ENCODE measurements at places on chromosomes 5 and 9. TPM values are rescaled to one million over a fixed set of nuclear protein-coding genes. Genes with fewer than 3 reads are reported as not detected.

- peaks cover 4% of the 10 kb centered on the region for H3K4me1 ChIP-seq
- H3K4me3 ChIP-seq: peak overlapping the region; percentile 42
- peak overlapping the region; percentile 89 for H3K27ac ChIP-seq
- DNase-seq: no peak
These were observed 43.3 kb downstream of the ANKRD33B start for GRCh38 chr5:10607023-10607665.

- no peaks in the 10 kb centered on the region for H3K27me3 ChIP-seq
- H3K27ac ChIP-seq: no peak overlapping the region
- H3K4me1 ChIP-seq: no peaks in the 10 kb centered on the region
- no peak overlapping the region for H3K4me3 ChIP-seq
- no peaks in the 10 kb centered on the region for H3K36me3 ChIP-seq
These were observed 337.8 kb downstream of the PTPRD start for GRCh38 chr9:10274988-10275387.

Gene PTGDS
- 77.3 TPM for total RNA-seq

- no peak for DNase-seq
- H3K27ac ChIP-seq: no peak overlapping the region
- no peaks in the 10 kb centered on the region for H3K36me3 ChIP-seq
- H3K27me3 ChIP-seq: no peaks in the 10 kb centered on the region
- H3K4me3 ChIP-seq: no peak overlapping the region
- H3K4me1 ChIP-seq: no peaks in the 10 kb centered on the region
These were observed 128.3 kb downstream of the C5orf15 start for GRCh38 chr5:133840168-133840567.

Gene PDE6A
- 0.12 TPM for total RNA-seq

DNA sequence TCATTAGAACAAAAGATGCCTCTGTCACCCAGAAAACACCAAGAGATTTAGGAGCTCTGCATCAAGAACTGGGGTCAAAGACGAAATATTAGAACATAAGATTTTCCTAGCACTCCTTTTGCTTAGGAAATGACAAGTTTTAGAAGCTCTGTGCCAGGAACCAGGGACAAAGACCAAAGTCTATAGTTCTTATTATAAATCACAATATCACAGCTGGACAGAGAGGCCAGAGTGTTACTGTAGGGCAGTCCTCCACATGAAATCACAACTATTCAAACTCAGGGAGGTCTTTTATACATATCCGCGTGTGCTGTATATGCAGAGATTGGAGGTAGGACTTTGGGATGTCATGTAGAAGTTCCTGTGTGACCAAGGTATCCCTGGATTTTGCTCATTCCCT, 116.7 kb upstream of the SAP30L start:
- no peaks in the 10 kb centered on the region for H3K36me3 ChIP-seq
- no peak overlapping the region for H3K27ac ChIP-seq
- no peak overlapping the region for H3K4me3 ChIP-seq
- no peaks in the 10 kb centered on the region for H3K27me3 ChIP-seq

Gene TRIM36
- not detected for total RNA-seq

GRCh38 chr9:35114840-35115628, 628 bp downstream of the ATOSB start:
- H3K36me3 ChIP-seq: no peaks in the 10 kb centered on the region
- DNase-seq: peak; percentile 64
- H3K4me1 ChIP-seq: peaks cover 21% of the 10 kb centered on the region
- H3K27me3 ChIP-seq: no peaks in the 10 kb centered on the region
- peak overlapping the region; percentile 75 for H3K27ac ChIP-seq
- peak overlapping the region; percentile 68 for H3K4me3 ChIP-seq
